ENCODE measurements at places on chromosomes 7 and 10.

DNA sequence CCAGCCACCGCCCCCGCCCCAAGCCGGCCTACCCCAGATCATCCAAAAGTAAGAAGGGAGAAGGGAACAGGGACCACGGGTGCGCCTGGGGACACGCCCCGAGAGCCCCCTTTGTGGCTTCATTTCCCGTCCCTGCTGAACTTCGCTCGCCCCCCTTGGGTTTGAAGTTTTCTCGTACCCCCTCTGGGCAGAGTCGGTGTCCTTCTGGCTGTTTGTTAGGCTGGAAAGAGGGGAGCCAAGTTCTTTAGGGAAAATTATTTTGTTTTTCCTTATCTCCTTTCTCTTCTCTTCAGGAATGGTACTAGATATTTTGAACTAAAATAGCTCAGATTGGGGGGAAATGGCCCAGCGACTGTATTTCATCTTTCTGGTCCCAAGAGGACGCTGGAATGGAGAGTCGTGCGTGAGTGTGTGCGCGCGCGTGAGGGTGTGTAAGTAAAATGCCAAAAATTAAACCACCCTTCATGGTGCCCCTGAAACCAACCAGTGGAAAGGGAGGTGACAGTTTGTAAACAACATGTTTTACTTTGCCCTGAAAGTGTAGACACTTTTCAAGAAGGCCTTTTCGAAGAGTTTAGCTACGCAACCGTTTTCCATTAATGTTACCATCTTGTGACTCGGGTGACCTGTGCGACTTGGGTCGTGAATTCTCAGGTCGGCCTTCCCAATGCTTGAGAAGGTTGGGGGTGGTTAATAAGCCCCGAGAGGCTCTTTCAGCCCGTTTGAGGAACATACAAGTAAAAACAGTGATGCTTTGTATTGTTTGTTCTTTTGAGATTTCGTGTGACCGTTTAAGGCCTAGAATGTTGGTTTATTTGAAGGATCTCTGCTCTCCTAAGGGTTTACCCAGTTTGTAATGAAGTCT, 694 bp downstream of the RBM20 start:
- DNase-seq = no peak

DNA sequence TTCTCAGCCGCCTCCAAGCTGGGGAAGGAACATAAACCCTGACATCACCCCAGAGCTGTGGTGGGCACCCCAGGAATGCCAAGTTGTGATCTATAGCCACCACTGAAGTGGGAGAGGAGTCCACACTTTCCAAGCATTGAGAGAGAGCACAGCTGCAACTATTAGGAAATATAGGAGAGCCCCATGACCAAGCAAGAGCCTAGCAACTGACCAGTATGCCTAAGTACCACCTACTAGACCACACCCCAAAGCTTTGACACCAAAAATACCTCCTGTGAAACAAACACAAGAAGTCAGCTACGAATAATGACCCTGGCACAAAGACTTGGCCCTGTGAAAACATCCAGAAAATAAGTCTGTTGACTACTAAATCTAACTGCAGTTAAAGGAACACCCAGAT, 804.1 kb upstream of the IGFBP3 start:
- DNase-seq = no peak

DNA sequence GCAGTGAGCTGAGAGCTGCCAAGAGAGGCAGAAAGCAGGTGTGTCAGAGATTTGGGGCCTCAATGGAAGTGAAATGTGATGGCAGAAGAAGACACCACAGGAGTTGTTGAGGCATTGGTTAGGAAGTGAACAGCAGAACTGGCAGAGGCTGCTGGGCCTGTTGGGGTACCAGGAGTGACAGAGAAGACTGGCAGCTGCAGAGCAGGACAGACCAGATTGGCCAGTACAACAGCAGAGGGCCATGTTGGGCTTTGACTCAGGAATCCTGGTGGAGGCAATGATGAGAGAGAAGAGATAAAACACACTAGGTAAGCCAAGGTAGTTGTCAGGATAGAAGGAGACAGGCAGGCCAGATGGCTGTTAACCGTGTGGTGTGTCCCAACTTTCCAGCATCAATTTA, 19.9 kb upstream of the HERPUD2 start:
- DNase-seq = no peak

GRCh38 chr7:92625617-92626016, 35.4 kb upstream of the FAM133B start:
- DNase-seq = no peak

DNA sequence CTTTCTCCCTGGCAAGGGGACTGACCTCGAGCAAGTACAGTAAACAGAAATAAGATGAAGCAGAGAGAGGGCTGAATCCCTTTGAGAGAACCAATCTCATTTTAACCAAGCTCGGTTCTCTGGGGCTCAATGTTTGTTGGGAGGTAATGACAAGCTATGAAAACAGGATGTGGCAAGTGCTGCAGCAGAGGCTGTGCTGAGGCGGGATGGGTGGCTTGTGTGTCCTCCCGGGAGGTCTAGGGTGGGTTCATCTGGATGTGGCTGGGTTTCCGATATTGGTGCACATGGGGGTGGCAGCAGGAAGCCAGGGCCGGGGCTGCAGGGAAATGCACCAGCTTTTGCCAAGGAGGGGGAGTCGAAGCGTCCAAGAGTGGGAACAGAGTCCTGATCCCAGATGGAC, 84.5 kb downstream of the AOAH start:
- DNase-seq = peak; percentile 69

DNA sequence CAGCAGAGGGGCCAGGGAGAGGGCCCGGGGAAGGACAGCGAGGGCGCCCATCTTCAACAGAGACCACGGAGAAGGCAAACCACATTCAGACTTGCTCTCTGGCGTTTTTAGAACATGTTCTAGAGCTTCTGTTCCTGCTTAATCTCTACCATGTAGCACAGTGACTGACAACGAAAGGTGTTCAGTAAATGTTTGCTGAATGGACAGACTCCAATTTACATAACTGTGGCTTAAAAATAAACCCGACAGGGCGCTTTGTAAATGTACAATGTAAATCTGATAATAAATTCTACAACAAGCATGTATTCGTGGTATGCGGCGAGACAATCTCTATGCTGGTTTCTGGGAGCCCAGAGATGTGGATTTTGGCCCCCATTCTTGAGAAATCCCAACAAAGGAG, 10.5 kb downstream of the ADARB2 start:
- DNase-seq = no peak

GRCh38 chr7:138690495-138690894, 10.7 kb downstream of the SVOPL start:
- DNase-seq = no peak

DNA sequence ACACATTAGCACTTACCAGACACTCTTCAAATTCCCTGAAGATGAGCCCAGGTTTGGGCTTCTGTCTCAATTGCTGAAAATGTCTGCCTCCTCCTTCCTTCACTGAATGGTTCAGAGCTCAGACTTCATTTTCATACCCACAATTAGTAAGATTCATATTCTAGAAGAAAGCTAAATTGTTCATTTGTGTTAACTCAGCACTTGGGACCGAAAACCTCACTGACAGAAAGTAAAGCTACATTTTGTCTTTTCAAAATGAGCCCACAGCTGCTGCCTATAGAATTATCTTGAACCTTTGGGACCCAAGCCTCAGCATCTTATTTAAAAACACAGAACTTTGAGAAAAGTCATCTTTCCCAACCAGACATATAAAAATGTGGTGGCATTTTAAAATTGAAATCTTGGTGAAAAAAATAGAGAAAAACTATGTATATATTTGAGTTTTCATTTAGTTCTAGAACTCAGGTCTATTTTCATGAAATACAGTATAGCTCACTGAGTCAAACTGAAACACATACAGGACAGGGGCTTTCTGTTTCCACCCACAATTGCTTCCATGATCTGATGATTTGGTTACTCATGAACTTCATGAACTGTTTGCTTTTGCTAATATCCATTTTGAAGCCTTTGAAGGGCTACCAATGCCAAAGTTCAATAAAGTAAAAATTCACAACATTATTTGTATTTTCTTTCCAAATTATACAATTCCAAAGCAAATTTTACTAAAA, 119.1 kb upstream of the PFKP start:
- peak; percentile 79 for DNase-seq

DNA sequence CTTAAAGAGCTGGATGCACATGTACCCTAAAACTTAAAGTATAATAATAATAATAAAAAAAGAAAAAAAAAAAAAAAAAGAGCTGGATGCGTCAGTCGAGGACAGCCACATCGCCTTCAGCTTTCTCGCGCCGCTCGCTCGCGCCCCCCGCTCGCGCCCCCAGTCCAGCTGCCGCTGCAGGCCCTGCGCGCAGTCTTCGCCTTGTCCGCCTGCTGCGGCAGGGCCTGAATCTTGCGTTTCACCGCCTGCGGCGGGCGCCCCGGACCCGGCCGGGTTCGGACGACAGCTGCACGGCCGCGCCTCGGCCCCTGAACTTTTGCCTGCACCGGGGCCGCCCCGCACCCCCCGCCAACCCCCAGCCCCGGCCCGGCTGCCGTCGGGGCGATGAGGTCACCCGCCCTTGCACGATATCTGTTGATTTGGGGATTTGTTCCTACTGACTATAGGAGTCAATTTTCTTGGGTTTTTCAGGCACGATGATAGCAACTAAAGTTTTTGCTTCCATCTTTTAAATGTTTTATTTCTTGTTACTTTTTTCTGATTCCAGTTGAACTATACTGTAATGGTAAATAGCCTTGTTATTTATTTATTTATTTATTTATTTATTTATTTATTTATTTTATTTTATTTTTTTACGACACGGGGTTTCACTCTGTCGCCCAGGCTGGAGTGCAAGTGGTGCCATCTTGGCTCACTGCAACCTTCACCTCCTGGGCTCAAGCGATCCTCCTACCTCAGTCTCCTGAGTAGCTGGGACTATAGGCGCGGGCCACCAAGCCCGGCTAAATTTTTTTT, 33.5 kb upstream of the CPN1 start:
- no peak for DNase-seq

DNA sequence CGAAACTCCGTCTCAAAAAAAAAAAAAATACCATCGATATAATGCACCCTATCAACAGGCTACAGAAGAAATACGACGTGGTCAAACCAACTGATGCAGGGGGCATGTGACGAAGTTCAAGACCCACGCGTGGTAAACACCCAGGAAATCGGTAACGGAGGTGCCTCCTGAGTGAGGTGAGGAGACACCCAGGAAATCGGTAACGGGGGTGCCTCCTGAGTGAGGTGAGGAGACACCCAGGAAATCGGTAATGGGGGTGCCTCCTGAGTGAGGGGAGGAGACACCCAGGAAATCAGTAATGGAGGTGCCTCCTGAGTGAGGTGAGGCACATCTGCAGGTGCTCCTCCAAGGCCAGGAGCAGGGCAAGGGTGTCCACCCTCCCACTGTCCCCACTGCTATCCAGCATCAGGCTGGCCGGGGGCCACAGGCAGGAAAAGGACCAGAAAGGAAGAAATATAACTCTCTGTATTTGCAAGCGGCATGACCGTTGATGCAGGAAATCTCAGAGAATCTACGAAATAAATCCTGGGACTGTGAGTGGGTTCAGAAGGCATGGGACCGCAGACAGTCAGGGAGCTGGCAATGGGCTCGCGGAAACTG, 10.7 kb upstream of the GPR146 start:
- no peak for DNase-seq

DNA sequence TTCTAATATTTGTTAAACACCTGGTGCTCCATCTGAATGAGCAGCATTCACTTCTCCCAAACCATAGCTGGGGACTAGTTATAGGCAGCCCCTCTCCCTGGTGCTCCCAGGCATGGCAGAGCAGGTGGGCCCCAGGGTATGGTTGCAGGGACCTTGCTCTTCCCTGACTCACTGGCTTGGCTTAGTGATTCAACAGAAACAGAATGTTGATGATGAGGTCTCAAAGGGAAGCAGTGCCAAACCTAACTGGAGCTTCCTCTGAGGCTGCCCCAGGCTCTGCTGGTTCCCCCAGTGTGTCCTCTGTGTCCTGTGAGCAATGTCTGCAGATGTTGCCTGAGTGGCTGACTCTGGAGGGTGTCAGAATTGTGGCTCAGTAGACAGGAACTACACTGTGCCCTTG, 3.7 kb downstream of the GPR26 start:
- no peak for DNase-seq

DNA sequence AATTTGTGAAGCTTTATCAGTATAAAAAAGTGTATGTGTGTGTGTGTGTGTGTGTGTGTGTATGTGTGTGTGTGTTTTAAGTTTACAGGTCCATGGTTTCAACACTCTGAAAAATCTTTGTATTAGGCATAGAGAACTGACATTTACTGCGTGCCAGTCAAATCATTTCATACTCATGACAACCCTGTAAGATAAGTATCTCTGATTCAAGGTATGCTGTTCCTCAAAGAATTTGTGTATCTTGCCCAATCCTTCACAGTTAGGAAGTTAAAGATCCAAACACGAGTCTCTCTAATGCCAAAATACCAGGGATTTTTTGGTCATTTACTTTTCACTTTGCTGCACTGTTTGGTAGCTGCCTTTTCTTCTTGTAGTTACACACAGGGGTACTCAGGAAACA, 1121.3 kb upstream of the AUTS2 start:
- no peak for DNase-seq

DNA sequence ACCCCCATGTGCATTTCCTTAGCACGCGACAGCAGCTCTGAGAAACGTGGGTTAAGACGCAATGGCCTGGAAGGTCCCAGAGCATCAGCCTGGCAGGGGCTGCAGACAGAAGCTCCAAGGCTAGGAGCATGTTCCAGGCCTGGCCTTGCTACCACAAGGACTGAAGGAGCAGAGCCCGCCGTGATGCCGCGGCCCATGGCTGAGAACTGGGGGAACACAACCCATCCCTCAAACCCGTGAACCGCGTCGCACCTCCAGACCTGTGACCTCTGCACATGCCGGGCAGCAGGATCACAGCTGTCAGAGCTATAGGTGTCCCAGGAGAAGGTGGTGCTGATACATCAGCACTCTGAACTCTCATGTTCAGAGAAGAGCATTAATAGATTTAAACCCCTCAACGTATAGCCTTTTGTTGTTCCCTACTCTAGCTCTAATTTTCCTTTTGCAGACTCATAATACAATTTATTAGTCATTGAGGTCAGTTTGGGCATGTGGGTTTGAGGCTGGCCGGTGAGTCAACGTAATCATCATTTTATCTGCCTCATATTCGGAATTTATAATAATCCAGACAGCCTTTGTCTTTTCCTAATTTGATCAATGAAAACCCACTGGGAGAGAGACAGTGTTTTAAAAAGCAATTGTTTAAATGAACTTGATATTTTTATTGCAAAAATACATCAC, 222.5 kb upstream of the TCERG1L start:
- no peak for DNase-seq
